DMS153 (cell line): ENCODE measurements at places on chromosomes 1 and 21.
A peak's percentile ranks its signal among the peaks of the same experiment; 100 is the strongest.

- no peak for DNase-seq
Observed at GRCh38 chr1:174940646-174941175, 59.0 kb upstream of the CACYBP start.

DNA sequence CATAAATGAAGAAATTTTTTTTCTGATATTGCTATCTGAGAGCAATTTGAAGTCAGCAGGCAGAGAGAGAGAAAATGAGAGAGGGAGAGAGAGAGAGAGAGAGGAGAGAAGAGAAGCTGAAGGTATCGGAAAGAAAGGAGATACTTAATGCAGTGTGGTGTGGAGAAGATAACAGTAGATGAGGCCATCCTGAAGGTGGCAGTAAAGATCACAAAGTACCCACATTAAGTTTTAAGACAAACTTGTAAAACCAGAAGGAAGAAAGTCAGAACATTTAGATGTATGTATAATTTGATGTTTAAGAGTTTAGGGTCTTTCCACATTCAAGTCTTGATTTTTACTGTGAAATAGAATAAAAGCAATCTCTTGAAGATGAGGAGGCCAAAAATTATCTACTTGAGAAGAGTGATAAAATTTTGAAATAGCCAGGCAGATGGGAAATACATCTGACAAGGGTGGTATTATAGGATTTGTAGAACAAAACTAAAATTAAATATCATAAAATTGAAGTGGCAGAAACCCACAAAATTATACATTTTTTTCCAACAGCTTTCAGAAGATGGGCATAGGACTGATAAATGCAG is 1753.4 kb downstream of the MRPL39 start:
- DNase-seq: peak; percentile 35

- DNase-seq: no peak
Observed at GRCh38 chr1:37825506-37825905, 17.5 kb upstream of the YRDC start.

- DNase-seq: no peak
Observed at GRCh38 chr1:236887081-236887480, 92.0 kb downstream of the MTR start.

DNA sequence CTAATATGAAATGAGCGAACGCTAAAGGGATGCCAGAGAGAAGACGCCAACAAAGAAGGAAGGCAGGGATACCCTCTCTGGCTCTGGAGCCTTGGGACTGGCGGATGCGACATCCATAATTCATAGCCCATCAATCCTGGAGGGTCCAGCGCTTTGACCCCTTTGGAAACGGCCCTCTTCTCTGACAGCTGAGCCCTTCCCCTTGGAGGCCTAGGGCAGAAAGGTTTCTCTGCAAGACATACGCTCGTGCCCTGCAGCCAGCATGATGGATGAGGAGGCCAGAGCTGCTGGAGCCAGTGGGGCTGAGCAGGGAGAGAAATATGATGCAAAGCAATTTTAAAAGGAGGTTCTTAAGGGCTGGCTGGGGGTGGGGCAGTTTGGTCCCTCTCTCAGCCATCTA is 22.2 kb downstream of the OPTC start:
- no peak for DNase-seq

- no peak for DNase-seq
Observed at GRCh38 chr1:209021622-209022021, 561.9 kb upstream of the CAMK1G start.

DNA sequence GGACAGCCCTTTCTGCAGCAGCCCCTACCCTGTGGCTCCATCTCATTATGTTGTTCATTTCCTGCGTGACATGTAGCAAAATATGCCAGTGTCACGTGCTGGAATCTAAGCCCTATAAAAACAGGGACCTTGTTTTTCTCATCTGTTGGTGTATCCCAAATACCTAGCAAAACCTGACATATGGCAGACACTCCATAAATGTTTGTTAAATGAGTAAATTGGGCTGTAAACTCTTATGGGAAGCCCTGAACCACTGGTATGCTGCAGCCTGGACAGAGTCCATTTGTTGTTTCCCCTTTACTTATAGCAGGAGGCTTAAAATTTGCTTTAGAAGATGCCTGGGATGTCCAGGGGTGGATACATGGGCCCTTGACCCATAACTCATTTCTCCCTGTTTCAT is 363.8 kb downstream of the NPHP4 start:
- no peak for DNase-seq

GRCh38 chr1:33246171-33246570 is 10.1 kb upstream of the ZNF362 start:
- DNase-seq: no peak

DNA sequence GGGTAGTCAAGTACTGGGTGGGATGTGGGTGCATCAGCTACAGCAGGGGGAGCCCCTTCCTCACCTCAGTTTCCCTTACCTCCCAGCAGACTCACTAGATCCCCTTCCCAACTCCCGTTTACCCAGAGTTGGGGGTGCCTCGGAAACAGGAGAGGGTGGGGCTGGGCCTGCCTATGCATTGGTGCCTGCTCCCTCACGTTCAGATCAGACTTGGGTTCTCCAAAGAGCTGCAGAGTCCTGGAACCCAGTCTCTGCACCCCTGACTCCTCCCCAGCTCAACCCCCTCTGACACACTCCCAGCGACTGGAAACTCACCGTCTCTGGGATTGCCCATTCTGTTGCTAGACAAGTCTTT is 6.0 kb downstream of the FOXO6 start:
- no peak for DNase-seq

DNA sequence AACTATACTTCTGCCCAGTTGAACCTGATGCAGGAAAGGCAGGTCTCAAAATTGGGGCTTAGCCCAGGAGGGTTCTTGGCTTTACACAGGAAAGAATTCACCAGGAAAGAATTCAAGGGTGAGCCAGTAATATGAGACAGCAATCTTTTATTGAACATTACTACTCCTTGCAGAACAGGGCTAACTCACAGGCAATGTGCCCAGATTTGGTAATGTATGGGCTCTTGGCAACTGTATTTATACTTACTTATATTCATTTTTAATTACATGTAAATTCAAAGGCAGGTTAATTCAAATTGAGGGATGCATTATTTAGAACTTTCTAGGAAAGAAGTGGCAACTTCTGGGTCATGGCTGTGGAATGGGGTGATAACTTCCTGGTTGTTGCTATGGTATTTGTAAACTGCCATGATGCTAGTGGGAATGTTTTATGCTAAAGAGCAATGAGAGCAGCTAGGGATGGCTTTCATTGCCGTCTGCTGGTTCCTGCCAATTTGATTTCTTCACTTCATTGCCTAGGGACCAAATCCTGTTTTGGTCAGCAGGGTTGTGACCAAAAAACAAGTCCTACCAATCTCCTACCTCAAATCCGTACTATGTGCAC is 107.5 kb downstream of the CHRM3 start:
- DNase-seq: no peak

- no peak for DNase-seq
Observed at GRCh38 chr1:88777604-88778149, 93.6 kb downstream of the PKN2 start.

DNA sequence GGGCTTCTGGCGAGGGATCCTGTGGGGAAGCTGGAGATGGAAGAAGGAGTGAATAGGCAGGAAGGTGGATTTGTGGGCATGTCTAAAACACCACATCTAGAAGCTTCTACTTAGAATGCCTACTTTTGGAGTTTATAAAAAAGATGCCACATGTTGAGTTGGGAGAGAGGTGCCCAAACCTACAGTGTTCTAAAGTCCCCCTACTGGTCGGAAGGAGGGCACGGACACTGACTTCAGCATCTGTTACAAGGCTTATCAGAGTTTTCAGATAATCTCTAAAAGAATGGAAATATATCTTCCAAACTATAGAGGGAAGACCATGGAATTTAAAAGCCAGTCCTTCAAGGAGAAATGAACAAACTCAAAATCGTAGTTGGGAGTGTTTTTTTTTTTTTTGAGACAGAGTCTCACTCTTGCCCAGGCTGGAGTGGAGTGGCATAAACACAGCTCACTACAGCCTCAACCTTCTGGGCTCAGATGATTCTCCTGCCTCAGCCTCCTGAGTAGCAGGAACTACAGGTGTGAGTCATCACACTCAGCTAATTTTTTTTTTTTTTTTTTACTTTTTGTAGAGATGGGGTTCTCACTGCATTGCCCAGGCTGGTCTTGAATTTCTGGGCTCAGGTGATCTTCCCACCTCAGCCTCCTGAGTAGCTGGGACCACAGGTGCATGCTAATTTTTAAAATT is 14.8 kb downstream of the IBA57 start:
- DNase-seq: no peak

DNA sequence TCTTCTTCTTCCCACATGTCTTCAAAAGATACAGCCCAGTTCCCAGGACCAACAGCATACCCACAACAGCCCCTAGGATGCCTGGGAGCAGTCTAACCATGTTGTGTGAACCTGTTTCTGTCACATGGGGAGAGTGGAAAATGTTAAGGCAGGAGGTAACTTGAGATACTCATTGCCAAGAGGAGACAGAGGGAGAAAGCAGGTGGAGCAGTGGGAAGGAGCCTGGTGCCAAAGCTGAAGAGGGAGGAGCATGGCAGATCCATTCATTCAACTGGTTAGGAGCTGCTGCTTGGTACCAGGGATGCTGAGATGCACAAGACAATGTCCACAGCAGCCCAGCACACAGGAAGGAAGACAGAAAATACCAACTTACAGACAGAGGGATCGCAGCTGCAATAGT is 149.8 kb upstream of the ETV3 start:
- DNase-seq: no peak

- DNase-seq: no peak
Observed at GRCh38 chr1:65827346-65827745, 34.7 kb downstream of the PDE4B start.

GRCh38 chr1:64055310-64055709 is 148.1 kb upstream of the UBE2U start:
- no peak for DNase-seq

- DNase-seq: no peak
Observed at GRCh38 chr21:41229509-41230248, 61.7 kb downstream of the BACE2 start.

DNA sequence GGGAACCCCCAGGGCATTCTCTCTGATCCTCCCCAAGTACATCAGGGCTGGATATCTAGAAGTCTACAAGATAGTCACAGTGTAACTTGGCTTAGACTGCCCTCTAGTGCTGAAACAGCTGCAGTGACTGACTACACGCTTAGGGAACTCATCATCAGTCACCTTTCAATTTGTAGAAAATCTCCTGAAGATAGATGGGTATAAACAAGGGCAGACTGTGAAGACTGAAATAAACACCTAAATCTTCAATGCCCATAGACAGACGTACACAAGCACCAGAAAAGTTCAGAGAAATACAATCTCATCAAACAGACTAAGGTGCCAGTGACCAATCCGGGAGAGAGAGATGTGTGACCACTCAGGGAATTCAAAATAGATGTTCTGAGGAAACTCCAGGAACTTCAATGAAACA is 46.6 kb downstream of the PACC1 start:
- DNase-seq: peak; percentile 45

GRCh38 chr1:33686551-33686950 is 177.3 kb upstream of the HMGB4 start:
- DNase-seq: no peak

DNA sequence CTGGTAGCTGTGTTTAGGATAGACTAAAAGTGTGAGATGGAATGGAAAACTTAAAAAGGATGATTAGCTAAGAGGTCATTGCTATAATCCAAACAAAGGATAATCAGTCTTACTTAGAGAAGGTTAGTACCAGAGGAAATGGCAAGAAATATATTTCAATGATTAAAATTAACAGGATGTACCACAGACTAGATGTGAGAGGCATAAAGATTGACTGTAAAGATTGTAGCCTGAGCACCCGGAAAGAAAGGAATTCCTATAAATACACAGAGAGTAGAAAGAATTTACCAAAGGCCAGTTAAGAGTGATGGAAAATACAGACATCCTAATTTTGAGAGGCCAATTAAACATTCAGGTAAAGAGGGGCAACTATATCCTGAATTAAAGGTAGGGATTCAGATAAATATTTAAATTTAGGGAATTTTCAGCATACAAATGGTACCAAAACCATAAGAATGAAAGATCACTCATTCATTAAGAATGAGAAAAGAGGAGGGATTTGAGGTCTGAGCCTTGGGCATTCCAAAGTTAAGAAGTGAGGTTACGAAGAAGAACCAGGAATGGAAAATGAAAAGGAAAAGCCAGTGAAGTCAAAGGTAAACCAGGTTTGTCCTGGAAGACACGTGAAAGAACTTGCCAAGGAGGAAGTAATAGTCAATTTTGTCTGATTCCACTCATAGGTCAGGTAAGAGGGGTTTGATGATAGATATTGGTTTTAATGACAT is 46.4 kb upstream of the RGS1 start:
- no peak for DNase-seq

DNA sequence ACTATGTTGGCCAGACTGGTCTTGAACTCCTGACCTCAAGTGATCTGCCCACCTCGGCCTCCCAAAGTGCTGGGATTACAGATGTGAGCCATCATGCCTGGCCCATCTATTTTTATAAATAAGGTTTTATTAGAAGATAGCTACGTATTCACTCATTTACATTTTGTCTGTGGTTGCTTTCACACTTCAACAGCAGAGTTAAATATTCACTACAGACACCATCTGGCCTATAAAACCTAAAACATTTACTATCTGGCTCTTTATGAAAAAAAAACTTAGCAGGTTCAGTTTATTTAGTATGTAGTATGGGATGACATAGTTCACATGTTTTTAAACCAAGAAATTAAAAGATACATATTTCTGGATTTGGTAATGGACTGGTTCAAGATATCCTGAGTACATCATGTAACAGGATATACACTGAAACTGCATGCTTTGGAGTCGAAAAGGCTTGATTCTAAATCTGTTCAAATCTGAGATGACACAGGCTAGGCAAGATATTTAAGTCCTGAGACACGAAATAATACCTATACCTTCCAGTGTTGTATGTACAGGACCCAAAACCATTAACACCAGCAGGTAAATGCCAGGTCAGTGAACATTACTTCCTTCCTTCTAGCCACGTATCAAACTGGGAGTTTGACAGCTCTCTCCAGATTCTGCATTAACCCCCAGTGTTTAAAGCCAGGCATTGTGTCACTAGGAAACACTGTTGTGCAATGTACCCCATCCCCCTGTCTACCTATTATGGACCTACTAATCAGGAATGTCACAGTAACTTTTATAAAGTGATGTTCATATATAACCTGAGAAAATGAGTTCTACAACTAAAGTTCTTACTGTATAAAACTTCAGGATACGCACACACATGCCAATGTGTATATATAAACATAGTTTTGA is 54.3 kb upstream of the SDC3 start:
- no peak for DNase-seq

DNA sequence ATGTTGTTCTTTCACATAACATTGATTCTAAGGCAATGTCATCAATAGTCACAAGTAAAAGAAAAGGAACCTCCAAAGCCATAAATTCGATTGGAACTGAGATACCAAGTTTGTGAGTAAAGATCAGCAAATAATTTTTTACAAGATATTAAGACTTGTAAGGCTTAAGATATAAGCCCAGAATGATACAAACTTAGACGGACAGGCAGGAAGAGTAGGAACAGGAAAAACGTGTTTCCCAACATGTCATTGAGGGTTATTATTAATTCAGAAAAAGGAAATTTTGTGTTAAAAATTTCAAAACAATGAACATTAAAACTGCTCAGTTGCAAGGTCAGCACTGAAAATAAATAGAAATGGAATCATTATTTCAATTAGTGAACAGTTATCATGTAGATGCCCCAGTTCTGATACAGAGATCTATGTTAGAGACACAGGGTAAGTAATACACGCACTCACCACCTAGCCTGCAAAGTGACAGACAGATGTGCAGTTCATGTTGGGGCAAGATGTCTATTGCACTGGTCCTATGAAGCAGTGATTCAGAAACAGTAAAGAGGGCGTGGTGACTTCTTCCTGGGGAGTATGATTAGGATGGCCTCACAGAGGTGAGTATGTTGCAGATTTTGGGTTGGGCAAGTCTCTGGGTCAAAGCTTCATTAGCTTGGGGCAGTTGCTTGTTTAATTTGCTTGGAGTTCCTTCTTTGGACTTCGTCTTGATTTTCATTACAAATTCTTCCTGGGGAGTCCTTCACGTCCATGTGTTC is 284.4 kb downstream of the SETD4 start:
- no peak for DNase-seq
